ENCODE measurements at places on chromosomes 2 and 18.
A peak's percentile ranks its signal among the peaks of the same experiment; 100 is the strongest.

- no peak for DNase-seq
Measured at GRCh38 chr2:128155970-128156369, 65.0 kb downstream of the UGGT1 start.

- no peak for DNase-seq
Measured at GRCh38 chr2:45874344-45874743, 222.9 kb downstream of the PRKCE start.

DNA sequence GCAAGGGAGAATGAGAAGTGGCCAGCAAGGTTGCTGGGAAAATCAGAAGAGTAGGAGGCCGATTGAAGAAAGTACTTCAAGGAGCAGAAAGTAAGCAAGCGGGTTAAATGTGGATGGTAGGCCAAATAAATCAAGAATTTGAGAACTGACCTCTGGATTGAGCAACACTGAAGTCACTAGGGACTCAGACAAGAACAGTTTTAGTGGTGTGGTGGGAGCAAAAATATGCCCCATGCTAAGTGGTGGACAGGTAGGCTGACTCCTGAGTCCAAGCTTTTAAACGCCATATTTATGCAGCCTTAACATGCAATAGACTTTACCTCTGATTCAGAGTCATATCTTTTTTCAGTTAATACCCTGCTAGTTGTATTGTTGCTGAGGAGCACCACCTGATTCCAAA lies 4.5 kb downstream of the TRABD2A start:
- DNase-seq: no peak

DNA sequence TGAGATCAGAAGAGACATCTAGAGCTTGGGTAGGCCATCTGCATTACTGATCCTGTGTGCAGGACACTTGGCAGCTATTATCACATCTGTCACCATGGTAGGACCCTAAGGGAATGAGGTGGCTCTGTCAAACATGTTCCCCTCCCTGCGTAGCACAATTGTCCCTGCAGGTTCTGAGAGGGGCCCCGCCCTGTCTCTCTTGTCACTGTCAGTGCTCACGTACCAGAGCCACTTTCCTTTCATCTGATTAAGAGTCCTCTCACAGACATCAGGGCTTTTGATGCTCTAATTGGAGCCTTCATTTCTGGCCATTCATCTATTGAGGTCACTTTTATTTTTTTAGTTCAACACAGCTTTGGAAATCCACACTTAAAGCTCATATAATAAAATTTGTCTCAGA lies 38.5 kb downstream of the NEB start:
- no peak for DNase-seq

- DNase-seq: no peak
Measured at GRCh38 chr2:138956116-138956515, 175.9 kb upstream of the NXPH2 start.

DNA sequence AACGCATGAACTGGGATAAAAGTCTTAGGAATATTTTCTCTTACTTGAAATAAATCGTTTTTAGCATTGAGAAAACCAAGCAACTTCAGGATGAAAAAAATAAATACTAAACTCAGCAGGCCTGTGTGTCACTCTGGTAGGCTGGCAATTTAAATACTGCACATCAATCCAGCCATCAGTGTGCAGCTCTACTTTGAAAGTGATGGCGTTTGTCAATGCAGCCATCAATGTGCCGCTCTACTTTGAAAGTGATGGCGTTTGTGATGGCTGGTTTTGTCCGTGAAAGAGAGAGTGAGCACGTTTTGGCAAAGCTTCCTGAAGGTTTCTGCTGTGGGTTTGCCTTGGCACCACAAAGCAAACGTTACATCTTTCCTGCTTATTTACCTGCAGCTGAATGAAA lies 543.5 kb upstream of the SALL3 start:
- no peak for DNase-seq

DNA sequence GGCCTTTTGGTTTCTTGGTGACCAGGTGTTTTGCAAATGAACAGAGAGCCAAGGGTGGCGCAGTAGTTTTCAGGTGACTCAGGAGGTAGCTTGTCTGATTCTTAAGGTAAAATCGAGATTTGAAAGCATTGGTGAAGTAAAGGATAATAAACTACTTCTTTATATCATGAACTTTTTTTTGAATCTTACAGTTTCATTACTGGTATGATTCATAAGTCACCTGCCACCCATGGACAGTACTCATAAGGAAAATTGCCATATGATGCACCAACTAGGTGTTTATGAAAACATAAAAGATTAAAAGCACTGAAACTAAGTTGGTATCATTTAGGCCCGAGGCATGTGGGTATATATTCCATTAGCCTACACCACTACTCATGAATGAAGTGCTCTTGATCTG lies 84.1 kb upstream of the MGAT5 start:
- DNase-seq: no peak

GRCh38 chr2:193373120-193373519 lies 1178.4 kb upstream of the TMEFF2 start:
- DNase-seq: no peak

GRCh38 chr2:30450025-30450424 lies 3.0 kb downstream of the LCLAT1 start:
- no peak for DNase-seq

- DNase-seq: no peak
Measured at GRCh38 chr2:9287400-9288045, 80.9 kb downstream of the ASAP2 start.

GRCh38 chr2:205030695-205031094 lies 485.4 kb downstream of the PARD3B start:
- DNase-seq: no peak

GRCh38 chr18:32763293-32763692 lies 9.5 kb downstream of the KLHL14 start:
- DNase-seq: no peak

- no peak for DNase-seq
Measured at GRCh38 chr2:165902934-165903333, 50.6 kb downstream of the TTC21B start.

- no peak for DNase-seq
Measured at GRCh38 chr2:157307021-157307420, 18.6 kb downstream of the ERMN start.

DNA sequence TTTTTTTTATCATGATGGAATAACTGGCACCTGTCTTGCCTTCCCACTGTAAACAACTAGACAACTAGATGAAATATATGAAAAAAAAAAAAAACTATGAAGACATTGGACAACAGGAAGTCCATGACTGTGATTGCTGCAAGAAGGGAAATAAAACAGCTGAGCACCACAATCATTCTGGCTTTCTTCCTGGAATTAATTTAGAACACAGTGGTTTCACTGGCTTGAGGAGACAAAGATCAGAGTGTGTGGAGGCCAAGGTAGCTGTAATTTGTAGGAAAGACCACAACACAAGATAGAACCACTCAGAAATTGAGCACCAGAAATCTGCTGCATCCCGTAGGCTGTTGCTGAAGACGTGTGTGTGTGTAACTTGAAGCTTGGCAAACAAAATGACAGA lies 121.1 kb upstream of the PID1 start:
- no peak for DNase-seq

DNA sequence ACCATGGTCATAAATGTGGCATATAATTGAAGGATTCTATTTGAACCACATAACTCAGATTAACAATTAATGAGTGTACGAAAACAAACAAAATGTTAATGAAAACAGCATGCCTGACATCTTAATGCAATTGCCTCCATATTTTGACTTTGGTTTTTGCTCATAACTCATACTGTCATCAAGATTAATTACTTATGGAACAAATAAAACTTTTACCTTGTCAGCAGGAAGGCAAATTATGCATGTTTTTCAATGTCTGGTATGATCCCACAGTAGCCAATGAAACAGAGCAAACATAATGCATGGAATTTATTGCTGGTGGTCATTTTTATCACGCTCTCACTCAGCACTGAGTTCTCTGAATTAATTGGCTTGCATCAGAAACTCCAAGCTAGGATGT lies 5.1 kb downstream of the PLEKHM3 start:
- no peak for DNase-seq

DNA sequence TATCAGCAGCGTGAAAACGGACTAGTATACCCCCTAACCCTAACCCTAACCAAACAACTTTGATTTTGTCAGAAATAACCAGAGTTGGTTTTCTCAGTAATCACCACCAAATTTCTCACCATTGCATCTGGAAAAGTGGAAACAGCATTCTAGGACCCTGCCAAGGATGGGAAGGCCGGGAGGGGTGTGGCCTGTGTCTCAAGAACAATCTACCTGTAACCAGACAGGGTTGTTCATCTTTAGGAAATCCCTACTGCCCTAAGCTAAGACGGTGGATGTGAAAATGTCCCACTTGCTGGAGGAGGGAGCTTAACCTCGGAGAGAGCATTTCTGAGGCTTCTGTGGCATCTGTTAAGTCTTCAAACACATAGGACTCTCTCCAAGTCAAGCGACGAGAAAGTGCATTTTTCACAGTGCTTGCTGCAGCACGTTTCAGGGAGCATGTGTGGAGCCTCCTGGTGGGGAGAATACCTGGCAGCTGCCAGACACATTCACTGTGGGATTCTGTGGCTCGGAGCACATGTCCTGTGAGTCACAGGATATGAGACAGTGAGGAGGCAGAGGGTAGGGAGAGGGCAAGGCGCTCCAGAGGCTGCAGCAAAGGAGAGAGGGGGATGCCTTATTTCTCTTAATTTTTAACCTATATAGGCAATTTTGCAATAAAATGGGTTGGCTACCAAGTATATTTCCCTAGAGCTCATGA lies 207.5 kb downstream of the SPP2 start:
- no peak for DNase-seq

GRCh38 chr2:73821227-73821626 lies 7.5 kb upstream of the STAMBP start:
- no peak for DNase-seq

- DNase-seq: peak; percentile 77
Measured at GRCh38 chr2:240565333-240566202, 2.7 kb upstream of the RNPEPL1 start.

DNA sequence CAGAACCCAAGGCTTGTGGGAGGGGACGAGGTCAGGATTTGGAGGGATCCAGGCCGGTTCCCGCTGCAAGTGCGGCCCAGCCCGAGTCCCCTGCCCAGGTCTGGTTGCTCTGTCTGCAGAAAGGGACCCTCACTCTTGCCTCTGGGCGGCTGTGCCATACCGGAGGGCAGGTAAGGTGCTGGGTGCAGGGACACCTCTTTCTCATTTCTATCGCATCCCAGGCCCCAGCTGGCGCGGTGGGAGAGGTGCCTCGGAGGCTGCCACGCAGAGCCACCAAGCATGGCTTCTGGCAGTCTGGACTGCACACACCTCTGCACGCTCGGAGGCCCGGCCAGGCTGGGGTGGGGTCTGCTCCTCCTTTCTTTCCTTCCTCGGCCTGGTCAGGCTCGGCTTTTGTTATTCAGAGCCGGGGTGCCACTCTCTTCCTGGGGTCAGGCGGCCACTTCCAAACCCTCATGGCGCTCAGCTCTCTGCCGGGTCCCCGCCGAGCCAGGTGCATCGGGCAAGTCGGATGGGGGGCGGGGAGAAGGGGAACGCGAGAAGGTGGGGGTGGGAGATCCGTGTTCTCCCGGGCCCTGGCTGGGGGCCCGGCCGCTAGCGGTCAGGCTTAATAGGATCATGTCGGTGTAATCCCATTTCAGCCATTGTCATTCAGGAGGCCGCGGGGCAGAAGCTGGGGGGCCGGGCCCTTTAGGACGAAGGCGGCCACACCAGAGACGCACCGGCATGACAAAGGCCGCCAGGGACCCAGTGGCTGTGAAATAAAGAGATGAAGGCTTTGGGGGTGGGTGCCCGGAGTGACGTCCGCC lies 9.0 kb downstream of the GBX2 start:
- DNase-seq: no peak

GRCh38 chr18:68394705-68395104 lies 320.2 kb downstream of the TMX3 start:
- DNase-seq: no peak

DNA sequence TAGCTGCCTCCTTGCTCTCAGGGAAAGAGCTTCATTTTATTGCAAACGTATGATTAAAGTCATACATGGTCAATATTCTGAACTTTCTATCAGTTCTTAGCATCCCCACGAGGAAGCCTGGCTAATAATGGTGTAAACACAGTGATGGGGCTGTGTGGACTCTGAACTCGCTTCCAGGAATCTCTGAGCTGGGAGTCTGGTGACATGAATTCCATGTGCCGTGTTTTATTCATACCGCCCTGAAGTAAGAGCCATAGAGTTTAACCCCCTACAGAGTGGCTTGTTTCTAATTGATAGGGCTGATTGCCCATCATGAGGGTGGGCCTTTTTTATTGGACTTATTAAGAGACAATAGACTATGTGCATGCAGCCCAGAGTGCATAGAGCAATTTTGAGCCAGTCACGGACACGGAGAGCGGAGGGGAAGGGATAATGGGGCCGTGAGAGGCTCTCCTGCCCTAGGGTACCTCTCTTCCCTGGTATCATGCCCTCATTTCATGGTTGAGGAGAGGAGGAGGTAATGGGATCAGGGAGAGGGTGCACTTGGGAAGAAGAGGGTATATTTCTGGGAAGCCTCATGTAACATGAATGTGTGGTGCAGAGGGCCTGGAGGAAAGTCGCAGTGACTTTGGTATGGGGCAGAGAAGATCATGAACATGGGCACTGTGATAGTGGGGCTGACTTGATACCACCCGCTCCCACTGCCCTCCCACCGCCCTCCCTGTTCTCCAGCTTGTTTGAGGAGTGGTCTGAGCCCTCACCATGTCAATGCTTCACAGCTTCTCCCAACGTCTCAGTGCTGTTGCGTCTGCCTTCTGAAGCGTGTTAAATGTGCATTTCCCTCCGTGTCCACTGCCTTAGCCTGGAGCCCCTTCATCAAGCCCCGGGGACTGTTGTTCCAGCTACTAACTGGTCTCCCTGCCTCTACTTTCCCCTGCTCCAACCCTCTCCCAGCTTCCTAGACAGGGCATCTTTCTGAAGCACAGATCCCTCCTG lies 73.2 kb downstream of the IL1R2 start:
- DNase-seq: no peak

- DNase-seq: no peak
Measured at GRCh38 chr2:158782136-158782535, 13.0 kb upstream of the DAPL1 start.

- DNase-seq: no peak
Measured at GRCh38 chr2:24328010-24328409, 32.3 kb downstream of the ITSN2 start.

DNA sequence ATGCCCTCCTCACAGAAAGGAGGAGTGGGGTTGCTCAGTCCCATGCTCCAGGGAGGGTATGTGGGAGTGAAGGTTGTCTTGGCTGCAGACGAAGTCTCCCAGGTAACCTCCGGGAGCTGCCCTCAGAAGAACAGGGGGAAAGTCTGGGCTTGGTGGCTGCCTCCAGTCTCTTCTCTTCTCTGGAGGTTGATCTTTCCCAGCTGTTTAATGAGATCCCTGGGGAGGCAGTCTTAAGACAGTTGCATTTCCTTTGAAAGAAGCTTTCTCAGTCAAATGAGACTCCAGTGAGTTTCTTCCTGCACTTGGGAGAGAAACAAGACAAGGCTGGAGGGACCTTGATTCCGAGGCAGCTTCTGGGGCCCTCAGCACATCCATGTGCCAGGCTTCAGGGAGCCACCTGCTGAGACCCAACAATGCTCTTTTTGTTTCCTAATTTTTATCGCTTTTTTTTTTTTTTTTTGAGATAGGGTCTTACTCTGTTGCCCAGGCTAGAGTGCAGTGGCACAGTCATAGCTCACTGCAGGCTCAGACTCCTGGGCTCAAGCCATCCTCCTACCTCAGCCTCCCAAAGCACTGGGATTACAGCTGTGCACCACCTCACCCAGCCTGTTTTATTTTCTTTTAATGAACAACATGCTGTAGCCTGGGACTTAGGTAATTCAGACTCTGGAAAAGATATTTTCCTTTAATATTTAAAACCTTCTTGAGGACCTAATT lies 71.7 kb upstream of the TPO start:
- no peak for DNase-seq

- DNase-seq: no peak
Measured at GRCh38 chr2:29733213-29733612, 188.2 kb downstream of the ALK start.

All from T-helper 17 cell (primary cell).